ENCODE measurements at places on chromosomes 4 and X.
A peak's percentile ranks its signal among the peaks of the same experiment; 100 is the strongest.

GRCh38 chrX:96394598-96394997 lies 290.0 kb upstream of the DIAPH2 start:
- H3K4me1 ChIP-seq, result no peaks in the 10 kb centered on the region
- no peaks in the 10 kb centered on the region for H3K36me3 ChIP-seq

DNA sequence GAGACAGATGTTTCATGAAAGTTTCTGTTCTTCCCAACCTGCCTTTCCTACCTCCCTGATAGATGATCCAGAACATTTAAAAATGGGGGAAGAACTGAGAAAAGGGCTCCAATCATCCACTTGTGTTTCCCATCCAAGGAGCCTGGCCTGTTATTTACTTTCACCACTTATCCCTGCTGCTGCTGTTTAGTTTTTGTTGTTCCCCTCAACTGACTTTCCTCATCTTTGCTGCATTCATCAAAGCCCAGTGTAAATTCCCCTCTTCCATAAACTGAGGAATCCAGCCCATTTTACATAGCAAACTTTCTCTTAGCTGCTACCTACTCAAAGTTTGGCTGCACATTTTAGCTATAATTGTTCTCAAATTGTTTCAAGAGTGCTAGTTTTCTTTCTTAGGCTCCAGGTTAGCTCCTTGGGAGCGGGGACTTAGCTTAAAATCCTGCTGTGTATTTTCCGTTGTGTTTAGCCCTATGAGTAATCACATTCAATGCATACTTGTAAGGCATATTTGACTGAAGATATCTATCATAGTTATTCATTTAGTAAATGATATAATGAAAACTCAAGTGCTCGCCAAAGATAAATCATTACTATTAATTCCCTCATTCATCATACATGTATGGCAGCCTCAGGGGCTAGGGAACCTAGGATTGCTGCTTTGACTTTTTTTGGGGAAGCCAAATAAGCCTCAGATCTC lies 1.4 kb upstream of the PTPN13 start:
- no peak overlapping the region for H3K27ac ChIP-seq
- peaks cover 47% of the 10 kb centered on the region for H3K27me3 ChIP-seq
- H3K4me1 ChIP-seq, result peaks cover 13% of the 10 kb centered on the region
- H3K4me3 ChIP-seq, result no peak overlapping the region
- H3K36me3 ChIP-seq, result no peaks in the 10 kb centered on the region
- DNase-seq, result no peak

DNA sequence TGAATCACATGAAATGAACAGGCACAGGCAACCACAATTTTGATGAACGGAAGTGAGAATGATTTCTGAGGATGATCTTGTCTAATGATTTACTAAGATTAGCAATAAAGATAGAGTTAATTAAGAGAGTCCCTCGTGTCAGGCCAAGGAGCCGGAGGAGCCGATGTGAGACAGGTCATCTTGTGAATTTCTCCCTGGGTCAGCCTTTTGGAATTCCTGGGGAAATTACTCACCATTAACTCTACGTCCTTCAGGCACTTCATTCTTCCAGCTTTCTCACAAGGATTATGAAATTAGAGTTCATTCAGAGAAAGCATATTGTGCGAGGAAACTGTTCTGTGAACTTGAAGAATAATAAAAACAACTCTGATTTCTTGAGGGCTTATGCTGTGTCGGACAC lies 86.7 kb downstream of the PSAPL1 start:
- peaks cover 4% of the 10 kb centered on the region for H3K27me3 ChIP-seq
- no peak for DNase-seq
- H3K4me1 ChIP-seq, result no peaks in the 10 kb centered on the region
- no peak overlapping the region for H3K27ac ChIP-seq
- H3K4me3 ChIP-seq, result no peak overlapping the region

- H3K27ac ChIP-seq, result no peak overlapping the region
- no peaks in the 10 kb centered on the region for H3K36me3 ChIP-seq
- DNase-seq, result peak; percentile 50
- no peak overlapping the region for H3K4me3 ChIP-seq
These were observed 64.3 kb downstream of the ZFYVE28 start for GRCh38 chr4:2354118-2354517.

GRCh38 chr4:8422327-8422726 lies 18.2 kb downstream of the ACOX3 start:
- peaks cover 10% of the 10 kb centered on the region for H3K4me1 ChIP-seq
- no peak overlapping the region for H3K4me3 ChIP-seq
- H3K36me3 ChIP-seq, result no peaks in the 10 kb centered on the region
- no peak overlapping the region for H3K27ac ChIP-seq
- no peaks in the 10 kb centered on the region for H3K27me3 ChIP-seq

GRCh38 chr4:87360338-87360935 lies 30.6 kb downstream of the HSD17B11 start:
- H3K36me3 ChIP-seq, result peaks cover 26% of the 10 kb centered on the region
- H3K4me1 ChIP-seq, result no peaks in the 10 kb centered on the region
- H3K4me3 ChIP-seq, result no peak overlapping the region
- DNase-seq, result no peak
- H3K27ac ChIP-seq, result no peak overlapping the region
- no peaks in the 10 kb centered on the region for H3K27me3 ChIP-seq

DNA sequence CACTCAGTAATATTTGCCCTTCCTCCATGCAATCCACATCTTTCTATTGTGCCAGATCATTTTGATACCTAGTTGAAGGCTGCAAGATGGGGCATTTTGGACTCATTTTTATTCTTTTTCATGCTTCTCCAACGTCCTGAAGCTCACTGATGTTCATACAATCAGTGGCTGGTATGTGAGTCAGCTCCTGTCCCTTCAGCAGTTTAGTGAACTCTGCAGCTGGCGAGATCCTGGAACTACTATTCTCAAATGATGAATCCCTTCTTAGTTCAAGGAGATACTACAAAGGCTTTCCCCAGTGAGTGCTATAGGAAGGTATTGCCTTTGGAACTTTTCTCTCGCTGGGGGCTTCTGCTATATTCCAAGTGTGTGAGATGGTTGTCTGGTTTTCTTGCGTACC lies 9.6 kb upstream of the CCDC149 start:
- no peaks in the 10 kb centered on the region for H3K4me1 ChIP-seq
- H3K36me3 ChIP-seq, result no peaks in the 10 kb centered on the region
- H3K4me3 ChIP-seq, result no peak overlapping the region
- H3K27me3 ChIP-seq, result peaks cover under 1% of the 10 kb centered on the region
- H3K27ac ChIP-seq, result no peak overlapping the region
- no peak for DNase-seq

GRCh38 chrX:65948103-65948502 lies 91.8 kb downstream of the VSIG4 start:
- no peak for DNase-seq
- H3K27me3 ChIP-seq, result peaks cover 7% of the 10 kb centered on the region
- peaks cover 14% of the 10 kb centered on the region for H3K4me1 ChIP-seq
- H3K36me3 ChIP-seq, result peaks cover 14% of the 10 kb centered on the region
- no peak overlapping the region for H3K4me3 ChIP-seq
- H3K27ac ChIP-seq, result no peak overlapping the region

GRCh38 chr4:154574311-154574710 lies 11.5 kb downstream of the FGB start:
- no peak overlapping the region for H3K27ac ChIP-seq
- no peaks in the 10 kb centered on the region for H3K4me1 ChIP-seq
- no peak for DNase-seq
- H3K27me3 ChIP-seq, result peaks cover 4% of the 10 kb centered on the region
- H3K4me3 ChIP-seq, result no peak overlapping the region

GRCh38 chrX:34299451-34299967 lies 167.4 kb upstream of the FAM47A start:
- no peaks in the 10 kb centered on the region for H3K36me3 ChIP-seq
- H3K27me3 ChIP-seq, result no peaks in the 10 kb centered on the region
- H3K4me3 ChIP-seq, result no peak overlapping the region
- H3K4me1 ChIP-seq, result no peaks in the 10 kb centered on the region
- DNase-seq, result no peak

DNA sequence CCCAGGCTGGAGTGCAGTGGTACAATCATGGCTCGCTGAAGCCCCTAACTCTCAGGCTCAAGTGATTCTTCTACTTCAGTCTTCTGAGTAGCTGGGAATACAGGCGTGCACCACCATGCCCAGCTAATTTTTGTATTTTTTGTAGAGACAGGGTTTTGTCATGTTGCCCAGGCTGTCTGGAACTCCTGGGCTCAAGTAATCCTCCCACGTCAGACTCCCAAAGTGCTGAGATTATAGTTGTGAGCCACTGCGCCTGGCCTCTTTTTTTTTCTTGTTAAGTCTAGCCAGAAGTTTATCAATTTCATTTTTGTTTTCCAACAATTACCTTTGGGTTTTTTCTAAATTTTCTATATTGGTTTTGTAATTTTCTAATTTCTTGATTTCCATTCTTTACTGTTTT lies 100.6 kb downstream of the GC start:
- no peaks in the 10 kb centered on the region for H3K36me3 ChIP-seq
- peaks cover 7% of the 10 kb centered on the region for H3K27me3 ChIP-seq
- DNase-seq, result no peak
- H3K4me3 ChIP-seq, result no peak overlapping the region
- no peaks in the 10 kb centered on the region for H3K4me1 ChIP-seq

DNA sequence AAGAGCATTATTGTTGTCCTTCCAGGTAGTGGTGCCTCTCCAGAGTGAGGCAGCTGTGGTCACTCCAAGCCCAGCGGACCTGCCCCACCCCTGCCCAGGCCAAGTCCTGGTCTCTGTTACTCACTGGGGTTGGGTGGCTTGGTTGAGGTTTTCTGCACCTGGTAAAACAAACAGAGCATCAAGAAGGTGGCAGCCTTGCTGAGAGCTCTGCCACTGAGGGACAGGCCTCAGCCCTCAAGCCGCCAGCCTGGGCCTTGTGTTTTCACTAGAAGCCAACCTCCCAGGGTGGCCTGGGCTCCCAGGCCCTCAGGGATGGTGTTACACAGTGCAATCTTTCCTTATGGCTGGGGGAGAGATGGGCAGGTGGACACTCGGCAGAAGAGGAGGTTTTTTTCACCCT lies 182.7 kb downstream of the BCOR start:
- H3K27me3 ChIP-seq, result no peaks in the 10 kb centered on the region
- no peaks in the 10 kb centered on the region for H3K36me3 ChIP-seq
- no peak overlapping the region for H3K4me3 ChIP-seq
- H3K4me1 ChIP-seq, result no peaks in the 10 kb centered on the region

DNA sequence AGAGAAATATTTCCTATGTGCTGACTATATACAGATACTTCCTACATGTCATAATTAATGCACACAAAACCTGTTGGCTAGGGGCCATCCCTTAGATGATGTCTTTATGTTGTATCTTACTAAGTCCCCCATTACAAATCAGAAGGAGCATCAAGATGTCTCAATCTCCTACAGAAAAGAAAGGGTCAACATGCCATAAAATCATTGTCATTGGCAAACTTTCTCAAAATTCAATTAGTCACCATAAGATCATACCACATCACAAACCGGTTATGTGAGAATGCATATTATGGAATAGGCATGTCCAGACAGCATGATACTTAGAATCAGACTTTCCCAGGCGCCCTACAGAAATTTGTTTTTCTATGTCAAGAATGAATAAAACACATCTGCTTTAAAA lies 175.2 kb upstream of the TET2 start:
- H3K27ac ChIP-seq, result no peak overlapping the region
- peaks cover 10% of the 10 kb centered on the region for H3K4me1 ChIP-seq
- H3K4me3 ChIP-seq, result no peak overlapping the region
- DNase-seq, result no peak
- H3K27me3 ChIP-seq, result no peaks in the 10 kb centered on the region

DNA sequence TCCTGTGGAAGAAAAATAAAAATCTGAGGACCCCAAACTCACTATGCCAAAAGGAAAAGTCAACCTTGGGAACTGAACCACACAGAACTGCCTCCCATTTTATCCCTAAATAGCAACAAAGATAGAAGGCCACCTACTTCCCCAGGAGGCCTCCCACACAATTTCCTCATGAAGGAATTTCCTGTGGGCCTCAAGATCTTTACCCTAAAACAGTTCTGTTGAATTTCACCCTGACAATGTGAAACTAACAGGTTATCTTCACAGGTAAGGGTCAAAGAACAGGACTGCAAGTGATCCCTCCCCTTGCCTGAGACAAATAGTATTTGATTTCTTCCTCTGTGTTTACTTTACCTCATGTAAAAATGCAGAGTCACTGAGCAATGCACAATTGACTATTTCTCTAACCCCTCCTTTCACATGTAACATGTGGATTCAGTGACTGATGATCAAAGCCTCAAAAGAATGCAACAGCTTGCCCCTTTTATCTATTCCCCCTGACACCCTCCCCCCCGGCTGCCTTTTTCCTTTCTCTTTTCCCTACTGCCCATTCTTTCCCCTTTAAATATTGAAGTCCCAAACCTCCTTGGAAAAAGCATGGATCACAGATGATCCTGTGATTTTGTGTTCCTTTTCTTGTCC lies 33.3 kb downstream of the MEPE start:
- peaks cover 22% of the 10 kb centered on the region for H3K27me3 ChIP-seq
- no peaks in the 10 kb centered on the region for H3K36me3 ChIP-seq
- H3K4me1 ChIP-seq, result no peaks in the 10 kb centered on the region
- H3K27ac ChIP-seq, result no peak overlapping the region
- no peak overlapping the region for H3K4me3 ChIP-seq

GRCh38 chr4:133597251-133597650 lies 448.2 kb downstream of the PCDH10 start:
- H3K4me1 ChIP-seq, result no peaks in the 10 kb centered on the region
- H3K36me3 ChIP-seq, result no peaks in the 10 kb centered on the region
- no peaks in the 10 kb centered on the region for H3K27me3 ChIP-seq

GRCh38 chrX:27599928-27600327 lies 9.8 kb downstream of the DCAF8L2 start:
- no peaks in the 10 kb centered on the region for H3K4me1 ChIP-seq
- H3K36me3 ChIP-seq, result no peaks in the 10 kb centered on the region
- no peaks in the 10 kb centered on the region for H3K27me3 ChIP-seq
- no peak for DNase-seq
- no peak overlapping the region for H3K4me3 ChIP-seq

GRCh38 chr4:4496592-4497372 lies 45.1 kb downstream of the STX18 start:
- no peak overlapping the region for H3K27ac ChIP-seq
- H3K27me3 ChIP-seq, result no peaks in the 10 kb centered on the region
- no peak overlapping the region for H3K4me3 ChIP-seq
- H3K36me3 ChIP-seq, result peaks cover 1% of the 10 kb centered on the region
- H3K4me1 ChIP-seq, result peaks cover 6% of the 10 kb centered on the region

- no peaks in the 10 kb centered on the region for H3K27me3 ChIP-seq
- H3K4me1 ChIP-seq, result no peaks in the 10 kb centered on the region
- no peak for DNase-seq
- no peaks in the 10 kb centered on the region for H3K36me3 ChIP-seq
These were observed 110.0 kb downstream of the ARHGAP6 start for GRCh38 chrX:11555759-11556158.

DNA sequence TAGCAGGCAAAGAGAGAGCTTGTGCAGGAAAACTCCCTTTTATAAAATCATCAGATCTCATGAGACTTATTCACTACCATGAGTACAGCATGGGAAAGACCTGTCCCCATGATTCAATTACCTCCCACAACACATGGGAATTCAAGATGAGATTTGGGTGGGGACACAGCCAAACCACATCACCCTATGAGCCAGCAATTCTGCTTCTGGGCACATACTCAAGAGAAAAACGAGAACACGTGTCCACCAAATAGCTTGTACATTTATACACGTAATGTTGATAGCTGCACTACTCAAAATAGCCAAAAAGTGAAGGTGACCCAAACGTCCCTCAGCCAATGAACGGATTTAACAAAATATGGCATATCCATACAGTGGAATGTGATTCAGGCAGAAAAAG lies 94.5 kb upstream of the DHRSX start:
- no peak overlapping the region for H3K4me3 ChIP-seq
- H3K27ac ChIP-seq, result no peak overlapping the region
- DNase-seq, result no peak
- H3K4me1 ChIP-seq, result peaks cover 13% of the 10 kb centered on the region
- peaks cover 10% of the 10 kb centered on the region for H3K36me3 ChIP-seq

GRCh38 chr4:128416921-128417320 lies 129.3 kb upstream of the PGRMC2 start:
- no peaks in the 10 kb centered on the region for H3K4me1 ChIP-seq
- DNase-seq, result no peak
- no peak overlapping the region for H3K4me3 ChIP-seq
- no peaks in the 10 kb centered on the region for H3K27me3 ChIP-seq
- no peaks in the 10 kb centered on the region for H3K36me3 ChIP-seq
- no peak overlapping the region for H3K27ac ChIP-seq

Data from activated naive CD4-positive, alpha-beta T cell treated with anti-CD3 and anti-CD28 coated beads, Interleukin-2, amount 10 ng/mL, durations not matched to agents 7 days and 5 days (primary cell).